ENCODE measurements at places on chromosomes 4 and X.

DNA sequence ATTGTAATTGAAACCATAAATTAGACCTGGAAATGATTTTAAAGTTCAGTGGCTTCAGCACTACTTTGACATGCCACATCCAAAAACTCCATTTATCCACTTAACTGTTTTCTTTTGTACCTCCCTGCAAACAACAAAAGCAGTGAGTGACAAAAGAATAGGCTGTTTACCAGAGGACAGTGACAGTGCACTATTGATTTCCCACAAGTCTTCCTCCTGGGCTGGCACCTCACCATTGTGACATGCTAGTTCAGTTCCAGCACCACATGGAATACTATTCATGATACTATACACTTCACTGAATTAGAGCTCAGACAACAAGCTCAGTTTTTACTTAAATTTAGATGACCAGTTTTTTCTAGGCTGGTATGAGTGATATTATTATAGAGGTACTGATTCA, 29.3 kb downstream of the MOSPD2 start:
- peak; percentile 84 for DNase-seq

- no peak for DNase-seq
Observed at GRCh38 chr4:187302457-187303150, 578.9 kb upstream of the FAT1 start.

DNA sequence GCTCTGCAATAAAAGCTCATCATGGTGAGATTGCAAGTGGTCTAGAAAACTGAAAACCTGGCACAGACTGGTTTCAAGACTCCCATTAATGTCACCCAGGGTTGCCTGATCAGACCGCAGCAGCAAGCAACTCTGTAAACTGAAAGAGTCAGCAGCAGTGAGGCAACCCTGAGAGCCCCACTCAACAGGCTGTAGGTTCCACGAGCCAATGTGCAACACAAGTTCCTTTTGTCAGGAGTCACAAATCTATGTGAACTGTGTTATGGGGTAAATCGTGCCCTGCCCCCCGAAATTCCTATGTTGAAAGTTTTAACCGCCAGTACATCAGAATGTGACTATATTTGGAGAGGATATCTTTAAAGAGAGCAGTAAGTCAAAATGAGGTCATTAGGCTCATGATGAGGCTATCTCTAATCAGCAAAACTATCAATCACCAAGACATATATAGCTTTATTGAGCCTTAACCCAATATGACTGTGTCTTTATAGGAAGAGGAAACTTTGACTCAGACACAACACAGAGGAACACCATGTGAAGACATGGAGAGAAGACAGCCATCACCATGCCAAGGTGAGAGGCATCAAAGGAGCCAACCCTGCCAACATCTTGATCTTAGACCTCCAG, 94.0 kb downstream of the FBXO8 start:
- no peak for DNase-seq

DNA sequence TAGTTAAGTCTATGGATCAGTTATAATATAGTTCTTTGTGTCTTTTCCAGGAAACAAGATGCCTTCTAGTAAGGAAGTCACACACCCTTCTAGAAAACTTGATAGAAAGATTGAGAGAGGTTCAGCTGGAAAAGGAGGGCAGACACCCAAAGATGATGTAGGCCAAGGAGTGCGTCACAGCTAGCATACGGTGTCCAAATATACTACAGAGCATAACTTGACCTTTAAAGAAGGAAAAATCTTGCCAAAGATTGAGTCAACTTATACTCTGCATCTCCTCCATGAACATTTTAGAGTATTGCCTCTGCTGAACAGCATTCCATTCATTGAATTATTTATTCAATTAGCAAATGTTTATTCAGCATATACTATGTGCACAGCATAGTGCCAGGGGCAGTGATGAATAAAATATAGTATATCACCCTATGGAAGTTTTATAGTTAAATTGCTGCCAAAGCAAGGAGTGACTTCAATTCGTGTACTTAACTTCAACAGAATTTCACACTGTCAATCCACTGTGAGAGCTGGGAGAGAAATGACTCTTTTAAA, 51.9 kb upstream of the SLC6A14 start:
- no peak for DNase-seq

DNA sequence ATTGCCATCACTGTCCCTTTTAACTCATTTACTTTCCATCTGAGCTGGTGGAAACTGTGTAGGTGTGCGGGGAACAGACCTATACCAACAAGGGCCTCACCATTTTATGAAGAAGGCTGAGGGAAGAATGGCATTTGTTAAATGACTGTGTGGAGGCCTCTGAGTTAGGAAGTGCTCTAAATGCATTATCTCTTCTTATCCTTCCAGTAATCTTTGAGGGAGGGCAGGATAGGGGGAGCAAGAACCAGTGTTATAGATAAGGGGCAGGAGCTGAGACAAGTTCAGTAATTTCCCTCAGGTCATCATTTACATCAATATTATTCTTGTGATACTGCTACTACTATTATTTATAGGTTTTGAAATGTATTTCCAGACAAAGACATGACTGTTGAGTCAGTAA, 122.4 kb upstream of the PDLIM3 start:
- no peak for DNase-seq

DNA sequence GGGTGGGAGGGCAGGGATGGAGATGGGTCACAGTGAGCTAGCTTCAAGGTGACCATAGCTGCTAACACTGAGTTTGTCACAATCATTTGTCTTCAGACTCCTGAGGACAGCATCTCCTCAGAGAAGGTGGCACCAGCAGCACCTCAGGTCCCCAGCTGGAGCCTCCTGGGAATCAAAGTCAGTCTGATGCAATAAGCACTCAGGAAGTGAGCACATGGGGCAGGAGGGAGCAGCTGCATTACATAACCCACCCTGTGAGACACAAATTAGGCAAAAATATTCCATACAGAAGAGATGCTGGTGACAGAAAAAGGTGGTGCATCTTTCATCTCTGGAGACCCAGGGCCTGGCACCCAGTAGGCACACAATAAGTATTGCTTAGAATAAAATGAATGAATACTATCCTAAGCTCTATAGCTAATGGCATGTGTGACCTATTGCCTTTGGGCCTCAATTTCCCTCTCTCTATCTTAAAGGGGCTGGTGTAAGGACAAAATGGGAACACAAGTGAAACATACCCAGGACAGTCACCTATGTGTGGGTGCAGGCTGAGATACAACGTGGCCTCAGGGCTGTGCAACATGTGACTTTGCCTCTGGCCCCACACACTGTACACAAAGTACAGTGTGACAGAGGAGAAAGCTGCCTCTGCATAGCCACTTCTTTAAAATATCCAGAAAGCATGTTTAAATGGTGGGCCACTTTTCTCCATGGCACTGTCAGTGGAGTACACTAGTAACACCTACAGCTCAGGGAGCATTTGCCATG, 37.1 kb downstream of the SLC39A8 start:
- DNase-seq: no peak

GRCh38 chr4:3217266-3217665, 31.7 kb upstream of the MSANTD1 start:
- DNase-seq: no peak

DNA sequence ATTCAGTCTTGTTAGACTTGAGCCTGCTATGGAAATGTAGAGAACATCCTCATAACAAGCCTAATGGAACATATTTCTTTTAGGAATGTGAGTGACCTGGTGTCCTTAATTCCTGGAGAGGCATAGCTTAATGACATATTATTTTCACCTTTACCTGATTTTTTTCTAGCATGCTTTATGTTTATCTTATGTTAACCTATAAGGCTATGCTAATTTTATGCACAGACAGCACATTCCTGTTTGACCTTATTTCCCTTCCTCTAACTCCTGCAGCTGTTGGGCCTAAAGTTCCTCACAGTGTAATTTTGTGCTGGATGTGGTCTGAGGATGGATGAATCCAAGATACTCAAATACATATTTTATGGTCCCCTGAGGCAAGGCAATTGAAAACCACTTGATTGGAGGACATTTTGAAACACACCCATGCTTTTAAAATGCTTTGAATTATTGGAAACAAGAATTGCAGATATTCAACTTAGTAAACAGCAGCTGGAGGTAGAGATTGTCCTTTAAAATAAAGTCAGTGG, 111.5 kb downstream of the LARP7 start:
- no peak for DNase-seq

DNA sequence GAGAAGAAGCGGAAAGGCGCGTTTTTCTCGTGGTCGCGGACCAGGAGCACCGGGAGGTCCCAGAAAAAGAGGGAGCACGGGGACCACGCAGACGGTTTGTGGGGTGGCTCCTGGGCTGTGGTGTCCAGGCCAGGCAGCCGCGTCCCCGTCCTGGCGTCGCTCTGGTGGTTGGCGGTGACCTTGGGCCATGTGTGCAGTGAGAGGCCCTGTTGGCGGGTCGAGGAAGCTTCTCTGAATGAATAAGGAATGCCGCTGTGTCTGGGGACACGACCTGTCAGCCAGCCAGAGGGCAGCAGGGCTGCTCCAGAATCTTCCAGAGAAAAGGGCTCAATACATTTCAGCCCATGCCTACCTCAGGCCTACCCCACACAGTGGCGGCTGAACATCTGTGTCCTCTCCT, 24.3 kb upstream of the HGFAC start:
- no peak for DNase-seq

GRCh38 chr4:107977966-107978705, 11.6 kb upstream of the HADH start:
- peak; percentile 66 for DNase-seq

DNA sequence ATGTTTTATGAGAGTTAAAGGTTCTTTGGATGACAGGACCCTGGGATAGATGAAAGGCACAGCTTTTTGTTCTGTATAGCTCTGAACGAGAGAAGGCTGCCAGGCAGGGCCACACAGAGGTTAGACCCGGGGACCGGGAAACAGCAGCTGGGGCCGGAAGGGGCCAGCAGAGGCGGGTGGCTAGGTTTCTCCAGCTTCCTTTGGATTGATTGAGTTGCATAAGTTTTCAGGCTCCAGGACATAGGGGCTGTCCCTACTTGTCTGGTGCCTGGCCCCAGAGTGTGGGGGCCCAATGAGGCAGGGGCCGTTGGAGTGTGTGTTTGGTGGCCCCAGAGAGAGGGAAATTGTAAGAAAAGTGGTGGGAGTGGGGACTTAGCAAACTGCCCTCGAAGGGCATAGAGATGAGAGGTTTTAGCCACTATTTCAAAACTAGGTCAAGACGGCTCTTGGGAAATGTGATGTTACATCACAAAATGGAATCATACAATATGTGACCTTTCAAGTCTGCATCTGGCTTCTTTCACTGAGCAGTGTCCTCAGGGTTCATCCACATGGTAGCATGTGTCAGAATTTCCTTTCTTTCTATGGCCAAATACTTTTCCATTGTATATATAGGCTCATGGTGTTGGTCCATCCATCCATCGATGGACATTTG, 3.7 kb downstream of the ZFP92 start:
- no peak for DNase-seq

GRCh38 chrX:54994668-54995351, 822 bp upstream of the PFKFB1 start:
- DNase-seq: peak; percentile 25

DNA sequence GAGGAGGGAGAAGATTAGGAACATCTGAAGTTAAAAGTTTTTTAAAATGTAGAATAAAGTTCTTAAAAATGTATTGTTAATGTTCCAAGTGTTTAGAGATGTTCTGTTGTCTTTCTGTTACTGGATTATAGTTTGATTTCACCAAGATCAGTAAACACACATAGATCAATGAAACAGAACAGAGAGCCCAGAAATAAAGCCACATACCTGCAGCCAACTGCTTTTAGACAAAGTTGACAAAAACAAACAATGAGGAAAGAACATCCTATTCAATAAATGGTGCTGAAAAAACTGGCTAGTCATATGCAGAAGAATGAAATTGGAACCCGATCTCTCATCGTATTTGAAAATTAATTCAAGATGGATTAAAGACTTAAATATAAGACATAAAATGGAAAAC, 966.3 kb upstream of the POU3F4 start:
- DNase-seq: no peak

DNA sequence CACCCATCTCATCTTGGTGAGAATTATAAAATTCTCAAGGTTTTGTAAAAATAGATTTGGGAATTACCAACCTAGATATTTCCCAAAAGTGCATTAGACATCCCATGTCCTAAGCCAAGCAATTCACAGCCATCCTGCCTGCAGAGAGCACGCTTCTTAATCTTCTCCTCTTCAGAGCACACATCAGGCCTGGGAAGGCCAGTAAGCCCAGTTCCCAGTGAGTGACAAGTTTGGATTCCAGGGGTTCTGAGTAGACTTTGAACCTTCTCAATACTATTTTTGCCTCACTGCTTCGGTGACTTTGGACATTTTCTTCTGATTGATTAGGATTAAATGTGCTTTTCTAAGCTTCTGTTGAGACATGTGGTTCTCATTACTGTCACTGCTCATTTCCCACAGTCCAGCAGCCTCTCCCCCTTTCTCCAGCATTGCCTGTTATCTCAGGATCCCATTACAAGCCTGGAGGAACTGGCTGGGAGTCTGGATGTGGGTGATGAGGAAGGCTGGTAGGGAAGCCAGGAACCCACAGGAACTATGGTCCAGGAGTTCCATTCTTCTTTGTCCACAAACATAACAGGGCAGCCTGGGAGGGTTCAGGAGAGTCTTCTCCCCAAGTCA, 56.4 kb upstream of the TMEM150C start:
- no peak for DNase-seq

GRCh38 chr4:73527196-73527595, 45.7 kb downstream of the AFM start:
- no peak for DNase-seq

GRCh38 chr4:141890279-141890678, 253.9 kb downstream of the IL15 start:
- no peak for DNase-seq

DNA sequence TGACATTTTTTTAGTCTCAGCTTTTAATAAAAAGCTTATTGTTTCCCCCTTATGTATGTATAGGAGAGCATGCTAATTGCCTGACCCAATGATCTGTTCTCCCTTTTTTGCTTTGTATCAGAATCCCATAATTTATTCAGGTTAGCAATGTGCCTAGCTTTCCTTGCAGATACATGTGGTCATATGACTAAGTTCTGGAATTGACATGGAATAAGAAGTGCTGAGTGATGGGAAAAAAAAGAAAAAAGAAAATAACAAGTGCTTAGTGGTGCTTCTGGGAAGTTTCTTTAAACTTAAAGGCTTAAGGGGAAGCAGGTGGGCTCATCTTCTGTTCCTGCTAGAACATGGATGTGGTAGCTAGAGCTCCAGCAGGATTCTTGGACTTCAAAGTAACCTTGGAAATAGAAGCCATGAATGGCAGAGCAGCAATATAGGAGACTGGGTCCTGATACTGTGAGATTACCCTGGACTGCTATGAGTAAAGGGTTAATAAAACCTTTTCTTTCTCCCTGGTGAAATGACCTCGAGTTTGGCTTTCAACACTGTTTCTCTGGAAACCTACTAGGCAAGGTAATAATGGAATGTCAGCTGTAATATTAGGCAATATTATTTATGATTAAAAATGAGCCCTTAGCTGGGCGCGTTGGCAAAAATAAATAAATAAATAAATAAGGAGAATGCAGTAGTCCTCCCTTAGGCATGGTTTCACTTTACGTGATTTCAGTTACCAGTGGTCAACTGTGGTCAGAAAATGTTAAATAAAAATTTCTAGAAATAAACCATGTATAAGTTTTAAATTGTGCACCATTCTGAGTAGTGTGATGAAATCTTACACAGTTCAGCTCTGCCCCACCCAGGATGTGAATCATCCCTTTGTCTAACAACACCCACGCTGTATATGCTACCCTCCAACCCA, 16.7 kb upstream of the RBM41 start:
- DNase-seq: no peak

- DNase-seq: no peak
Observed at GRCh38 chr4:1604706-1605205, 79.4 kb downstream of the FAM53A start.

- no peak for DNase-seq
Observed at GRCh38 chr4:187166886-187167512, 443.3 kb upstream of the FAT1 start.
